ENCODE measurements at places on chromosomes 1 and 21.

- no peak for DNase-seq
These were observed at the start of gene LDLRAD1 for GRCh38 chr1:54017979-54018378. Gene LDLRAD1 (minus strand): TSS chr1:54018186. CDS start chr1:54018112, 74 bp downstream.

- no peak for DNase-seq
These were observed 1.3 kb upstream of the GALE start for GRCh38 chr1:23801876-23802275.

DNA sequence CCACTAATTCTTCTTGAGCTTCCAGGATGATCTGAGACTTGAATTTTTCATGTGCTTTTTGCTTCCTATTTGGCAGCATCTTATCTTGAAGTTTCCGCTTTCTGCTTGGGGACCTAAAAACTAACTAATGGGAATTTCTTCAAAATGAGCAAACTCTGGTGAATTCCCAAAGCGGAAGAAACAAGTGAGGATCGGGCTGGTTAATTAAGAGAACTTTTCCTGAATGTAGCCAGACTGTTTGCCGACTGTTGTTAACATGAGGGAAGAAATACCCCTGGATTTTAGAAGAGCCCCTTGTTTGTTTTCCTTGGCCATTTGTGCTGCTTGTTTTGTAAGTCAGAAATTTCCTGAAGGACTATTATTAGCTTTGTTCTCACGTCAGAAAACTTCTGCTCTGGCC is 6.1 kb upstream of the SELE start:
- no peak for DNase-seq

GRCh38 chr1:220241072-220241663 is 31.1 kb downstream of the RAB3GAP2 start:
- no peak for DNase-seq

- no peak for DNase-seq
These were observed 118.1 kb downstream of the SIK1 start for GRCh38 chr21:43308815-43309283.

All from NCI-H187 (cell line).